ENCODE measurements at places on chromosomes 16 and 17.

- H3K27me3 ChIP-seq = no peaks in the 10 kb centered on the region
- no peaks in the 10 kb centered on the region for H3K4me1 ChIP-seq
- no peak overlapping the region for H3K4me3 ChIP-seq
Observed at GRCh38 chr17:12620200-12620720, 45.4 kb upstream of the MYOCD start.

- no peak overlapping the region for H3K4me3 ChIP-seq
- DNase-seq = no peak
- no peaks in the 10 kb centered on the region for H3K27me3 ChIP-seq
- no peak overlapping the region for H3K27ac ChIP-seq
Observed at GRCh38 chr17:60506312-60506711, 19.7 kb downstream of the APPBP2 start.

GRCh38 chr17:39143552-39144093 is 7.8 kb downstream of the PLXDC1 start:
- H3K36me3 ChIP-seq = no peaks in the 10 kb centered on the region
- H3K27ac ChIP-seq = peak overlapping the region; percentile 46
- H3K4me1 ChIP-seq = no peaks in the 10 kb centered on the region
- H3K27me3 ChIP-seq = peaks cover 3% of the 10 kb centered on the region

GRCh38 chr17:67431249-67432015 is 54.4 kb downstream of the PITPNC1 start:
- no peak overlapping the region for H3K27ac ChIP-seq
- no peak overlapping the region for H3K4me3 ChIP-seq

DNA sequence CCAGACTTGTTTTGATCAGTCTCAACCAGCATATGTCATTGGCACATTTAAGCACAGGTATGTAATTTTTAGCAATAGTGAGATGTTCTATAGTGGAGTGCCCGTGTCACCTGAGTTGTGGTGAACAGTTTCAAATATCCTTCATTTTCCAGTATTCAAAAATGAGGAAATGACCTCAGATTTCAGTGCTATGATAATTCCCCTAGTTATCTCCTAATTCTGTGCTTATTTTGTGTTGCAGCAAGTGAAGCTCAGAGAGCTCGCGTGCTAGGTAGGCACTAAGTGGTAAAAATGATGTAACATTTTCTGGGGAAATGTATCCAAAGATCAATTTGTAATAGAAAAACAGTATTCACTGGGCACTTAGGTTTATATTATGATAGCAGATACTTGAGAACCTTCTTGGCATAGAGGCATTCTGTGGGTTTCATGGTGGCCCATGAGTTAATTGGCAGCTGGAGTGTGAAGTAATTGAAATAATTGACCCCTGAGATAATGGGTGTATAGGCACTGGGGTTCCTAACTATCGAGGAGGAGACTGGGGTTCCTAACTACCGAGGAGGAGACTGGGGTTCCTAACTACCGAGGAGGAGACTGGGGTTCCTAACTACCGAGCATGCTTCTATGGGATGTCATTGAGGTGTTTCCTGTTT is 159.1 kb downstream of the PRKCA start:
- H3K27me3 ChIP-seq = no peaks in the 10 kb centered on the region
- no peak overlapping the region for H3K4me3 ChIP-seq
- DNase-seq = no peak
- peaks cover 2% of the 10 kb centered on the region for H3K4me1 ChIP-seq

DNA sequence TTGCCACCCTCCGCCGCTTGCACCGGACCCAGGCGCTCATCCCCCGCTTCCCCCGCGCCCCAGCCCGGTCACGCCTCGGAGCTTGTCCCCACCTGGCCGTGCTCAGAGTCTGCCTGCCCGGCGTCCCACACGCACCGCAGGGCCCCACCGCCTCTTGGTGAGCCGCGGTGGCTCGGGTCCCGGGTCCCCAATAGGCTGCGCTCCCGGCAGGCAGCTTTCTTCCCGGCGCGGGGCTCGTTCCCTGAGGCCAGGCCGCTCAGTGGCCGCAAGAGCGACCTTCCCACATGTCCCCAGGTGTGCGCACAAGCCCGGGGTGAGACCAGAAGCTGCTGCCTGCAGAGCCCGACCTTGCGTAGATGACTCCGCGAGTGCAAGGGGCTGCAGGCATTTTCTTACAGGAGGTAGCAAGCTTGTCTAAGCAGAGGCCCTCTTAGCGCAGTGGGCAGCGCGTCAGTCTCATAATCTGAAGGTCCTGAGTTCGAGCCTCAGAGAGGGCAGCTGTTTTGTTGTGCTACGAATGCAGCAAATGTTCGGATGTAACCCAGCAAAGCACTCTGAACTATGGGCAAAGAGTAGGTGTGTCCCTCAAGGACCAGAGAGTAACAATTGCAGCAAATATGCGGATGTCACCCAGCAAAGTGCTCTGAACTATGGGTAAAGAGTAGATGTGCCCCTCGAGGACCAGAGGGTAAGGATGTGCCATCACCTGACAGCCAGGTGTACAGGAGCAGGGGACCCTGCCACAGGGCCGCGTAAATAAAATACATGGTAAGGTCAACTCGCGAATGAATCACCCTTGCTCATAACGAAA is 15.6 kb downstream of the TLE7 start:
- peaks cover 30% of the 10 kb centered on the region for H3K27me3 ChIP-seq
- DNase-seq = no peak
- no peak overlapping the region for H3K27ac ChIP-seq
- no peaks in the 10 kb centered on the region for H3K4me1 ChIP-seq
- no peaks in the 10 kb centered on the region for H3K36me3 ChIP-seq

- H3K4me3 ChIP-seq = no peak overlapping the region
- H3K27ac ChIP-seq = no peak overlapping the region
- no peaks in the 10 kb centered on the region for H3K4me1 ChIP-seq
- H3K27me3 ChIP-seq = no peaks in the 10 kb centered on the region
Observed at GRCh38 chr17:67680445-67681224, 37.1 kb upstream of the NOL11 start.

GRCh38 chr17:63783522-63783921 is 9.6 kb downstream of the DDX42 start:
- no peak overlapping the region for H3K27ac ChIP-seq
- no peak overlapping the region for H3K4me3 ChIP-seq
- peaks cover 31% of the 10 kb centered on the region for H3K36me3 ChIP-seq
- no peak for DNase-seq
- no peaks in the 10 kb centered on the region for H3K27me3 ChIP-seq
- H3K4me1 ChIP-seq = peaks cover 4% of the 10 kb centered on the region

DNA sequence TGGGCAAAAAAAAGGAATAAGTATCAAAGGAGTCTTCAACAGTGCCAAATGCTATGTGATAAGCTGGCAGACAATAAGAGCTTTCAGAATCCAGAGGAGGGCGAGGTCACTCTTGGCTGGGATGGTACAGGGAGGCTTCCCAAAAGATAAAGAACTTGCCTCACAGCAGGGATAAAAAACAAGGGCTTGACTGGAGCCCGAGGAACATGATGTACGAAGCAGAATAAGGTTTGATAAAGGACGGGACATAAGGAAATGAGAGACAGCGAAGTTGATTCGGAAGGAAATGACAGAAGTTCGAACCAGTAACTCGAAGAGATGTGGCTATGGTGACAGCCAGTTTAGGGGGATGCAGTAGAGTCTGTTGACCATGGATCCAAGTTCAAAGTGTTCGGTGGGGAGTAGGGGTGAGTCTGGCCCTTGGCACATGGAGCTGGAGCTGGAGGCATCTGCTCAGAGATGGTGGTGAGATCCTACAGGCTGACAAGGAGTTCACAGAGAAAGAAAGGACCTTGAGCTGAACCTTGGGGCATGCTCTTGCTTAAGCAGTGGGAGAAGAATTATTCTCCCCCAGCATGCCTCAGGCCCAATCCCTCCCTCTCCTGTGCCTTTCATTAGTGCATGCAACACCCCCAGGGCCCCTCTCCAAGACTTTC is 137.6 kb upstream of the RCVRN start:
- H3K36me3 ChIP-seq = no peaks in the 10 kb centered on the region
- H3K4me3 ChIP-seq = no peak overlapping the region
- H3K4me1 ChIP-seq = no peaks in the 10 kb centered on the region
- H3K27ac ChIP-seq = no peak overlapping the region

GRCh38 chr16:81567987-81568748 is 123.6 kb downstream of the CMIP start:
- no peaks in the 10 kb centered on the region for H3K27me3 ChIP-seq
- no peak for DNase-seq
- H3K27ac ChIP-seq = no peak overlapping the region
- H3K4me1 ChIP-seq = no peaks in the 10 kb centered on the region
- no peak overlapping the region for H3K4me3 ChIP-seq

DNA sequence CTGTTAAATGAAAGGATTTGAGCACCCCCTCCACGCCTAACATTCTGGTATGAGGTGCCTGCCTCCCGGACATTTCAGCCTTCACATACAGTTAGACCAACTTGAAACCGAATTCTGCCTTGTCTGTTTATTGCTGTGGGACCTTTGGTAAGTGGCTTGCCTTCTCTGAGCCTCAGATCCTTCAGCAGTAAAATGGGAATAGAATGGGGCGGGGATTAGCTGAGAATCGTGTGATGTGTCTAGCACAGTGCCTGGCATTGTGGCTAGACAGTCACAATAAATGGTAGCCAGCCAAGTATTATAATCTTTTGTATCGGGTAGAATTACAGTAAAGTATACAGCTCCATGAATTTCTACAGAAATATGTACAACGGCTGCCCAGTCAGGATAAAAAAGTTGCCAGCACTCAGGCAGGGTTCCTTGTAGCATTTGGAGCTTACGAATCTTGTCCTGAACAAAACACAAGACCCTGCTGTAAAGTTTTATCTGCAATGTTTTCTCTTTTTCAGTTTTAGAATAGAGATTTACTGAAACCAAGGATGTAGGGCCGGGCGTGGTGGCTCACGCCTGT is 786 bp downstream of the TMC7 start:
- H3K27ac ChIP-seq = no peak overlapping the region
- peak overlapping the region; percentile 49 for H3K4me3 ChIP-seq
- no peaks in the 10 kb centered on the region for H3K36me3 ChIP-seq
- peaks cover 5% of the 10 kb centered on the region for H3K27me3 ChIP-seq
- no peak for DNase-seq

DNA sequence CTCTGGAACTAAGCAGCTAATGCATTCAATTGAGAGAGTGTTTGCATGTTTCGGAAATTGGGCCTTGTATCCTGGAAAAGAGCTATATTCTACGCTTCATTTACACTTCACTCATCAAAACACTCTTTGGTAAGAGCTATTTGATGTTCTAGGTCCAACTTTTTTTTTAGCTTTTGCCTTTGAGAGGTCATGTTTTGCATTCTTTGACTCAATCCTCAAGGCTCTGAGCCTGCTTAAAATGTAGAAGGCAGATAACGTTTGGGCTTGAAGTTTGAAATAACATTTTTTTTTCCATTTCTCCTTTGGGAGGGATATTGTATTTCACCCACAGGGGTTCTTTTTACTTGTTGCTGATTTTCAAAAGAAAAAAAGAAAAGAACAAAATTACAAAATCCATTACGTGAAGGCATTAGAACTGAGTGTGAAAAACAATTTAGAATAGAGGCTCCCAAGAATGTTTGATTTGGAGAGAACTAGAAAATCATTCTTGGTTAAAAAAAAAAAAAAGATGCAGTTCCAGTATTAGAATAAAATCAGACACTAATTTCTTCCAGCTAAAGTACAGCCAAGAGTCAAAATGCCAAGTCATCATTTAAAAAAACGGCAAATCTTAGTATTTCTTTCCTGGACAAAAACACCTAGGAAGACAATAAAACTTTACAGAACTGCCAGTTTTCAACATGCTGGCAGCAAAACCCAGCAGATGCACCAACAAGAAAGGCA is 268.5 kb downstream of the GRIN2A start:
- peaks cover 10% of the 10 kb centered on the region for H3K4me1 ChIP-seq
- no peak overlapping the region for H3K4me3 ChIP-seq
- DNase-seq = no peak
- H3K36me3 ChIP-seq = no peaks in the 10 kb centered on the region

DNA sequence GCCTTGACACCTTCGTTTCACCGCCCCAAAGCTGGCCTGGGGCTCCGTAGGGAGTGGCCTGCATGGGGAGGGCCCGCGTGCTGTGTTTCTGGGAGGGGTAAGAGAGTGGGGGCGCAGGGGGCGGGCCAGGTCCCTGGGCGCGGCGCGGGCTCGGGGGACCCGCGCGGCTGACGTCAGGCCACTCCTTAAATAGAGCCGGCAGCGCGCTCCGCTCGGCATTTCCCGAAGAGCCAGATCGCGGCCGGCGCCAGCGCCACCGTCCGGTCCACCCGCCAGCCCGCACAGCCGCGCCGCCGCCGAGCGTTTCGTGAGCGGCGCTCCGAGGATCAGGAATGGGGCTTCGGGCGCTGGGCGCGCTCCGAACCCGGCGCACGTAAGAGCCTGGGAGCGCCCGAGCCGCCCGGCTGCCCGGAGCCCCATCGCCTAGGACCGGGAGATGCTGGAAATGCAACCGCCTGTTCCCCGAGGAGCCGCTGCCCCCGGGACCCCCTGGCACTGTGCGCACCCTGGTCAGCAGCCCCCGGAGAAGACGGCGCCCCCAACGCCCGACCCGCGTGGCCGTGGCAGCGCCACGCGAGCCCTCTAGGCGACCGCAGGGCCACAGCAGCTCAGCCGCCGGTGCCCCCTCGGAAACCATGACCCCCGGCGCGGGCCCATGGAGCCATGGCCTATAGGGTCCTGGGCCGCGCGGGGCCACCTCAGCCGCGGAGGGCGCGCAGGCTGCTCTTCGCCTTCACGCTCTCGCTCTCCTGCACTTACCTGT is at the start of gene HS3ST2:
TSS of gene HS3ST2 (plus strand) at position 215 of the 763 bp plus-strand sequence. CDS start at position 664, 449 bp downstream.
- H3K36me3 ChIP-seq = no peaks in the 10 kb centered on the region
- peak; percentile 36 for DNase-seq
- no peaks in the 10 kb centered on the region for H3K27me3 ChIP-seq
- H3K4me3 ChIP-seq = peak within 1 kb of the TSS; percentile 55

GRCh38 chr17:65730711-65731169 is 169.3 kb upstream of the AXIN2 start:
- DNase-seq = no peak
- no peaks in the 10 kb centered on the region for H3K27me3 ChIP-seq

DNA sequence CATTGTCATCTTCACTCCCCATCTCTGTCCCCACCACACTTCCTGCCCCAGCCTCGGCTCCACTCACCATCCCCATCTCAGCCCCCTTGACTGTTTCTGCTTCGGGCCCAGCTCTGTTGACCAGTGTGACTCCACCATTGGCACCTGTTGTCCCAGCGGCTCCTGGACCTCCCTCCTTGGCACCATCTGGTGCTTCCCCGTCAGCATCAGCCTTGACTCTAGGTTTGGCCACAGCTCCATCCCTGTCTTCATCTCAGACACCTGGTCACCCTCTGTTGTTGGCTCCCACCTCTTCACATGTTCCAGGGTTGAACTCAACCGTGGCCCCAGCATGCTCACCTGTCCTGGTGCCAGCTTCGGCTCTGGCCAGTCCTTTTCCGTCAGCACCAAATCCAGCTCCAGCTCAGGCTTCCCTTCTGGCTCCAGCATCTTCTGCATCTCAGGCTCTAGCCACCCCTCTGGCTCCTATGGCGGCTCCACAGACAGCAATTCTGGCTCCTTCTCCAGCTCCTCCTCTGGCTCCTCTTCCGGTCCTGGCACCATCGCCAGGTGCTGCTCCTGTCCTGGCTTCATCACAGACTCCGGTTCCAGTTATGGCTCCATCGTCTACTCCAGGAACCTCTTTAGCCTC is 24.4 kb upstream of the PHKG2 start:
- H3K4me1 ChIP-seq = no peaks in the 10 kb centered on the region
- DNase-seq = no peak
- no peak overlapping the region for H3K4me3 ChIP-seq
- peaks cover 76% of the 10 kb centered on the region for H3K36me3 ChIP-seq

- H3K27me3 ChIP-seq = no peaks in the 10 kb centered on the region
- H3K36me3 ChIP-seq = peaks cover 30% of the 10 kb centered on the region
- no peaks in the 10 kb centered on the region for H3K4me1 ChIP-seq
- no peak overlapping the region for H3K4me3 ChIP-seq
- no peak overlapping the region for H3K27ac ChIP-seq
- DNase-seq = no peak
Observed at GRCh38 chr17:32756696-32757095, 120.2 kb downstream of the MYO1D start.
